ENCODE measurements at places on chromosomes 2 and 18.
A peak's percentile ranks its signal among the peaks of the same experiment; 100 is the strongest.

DNA sequence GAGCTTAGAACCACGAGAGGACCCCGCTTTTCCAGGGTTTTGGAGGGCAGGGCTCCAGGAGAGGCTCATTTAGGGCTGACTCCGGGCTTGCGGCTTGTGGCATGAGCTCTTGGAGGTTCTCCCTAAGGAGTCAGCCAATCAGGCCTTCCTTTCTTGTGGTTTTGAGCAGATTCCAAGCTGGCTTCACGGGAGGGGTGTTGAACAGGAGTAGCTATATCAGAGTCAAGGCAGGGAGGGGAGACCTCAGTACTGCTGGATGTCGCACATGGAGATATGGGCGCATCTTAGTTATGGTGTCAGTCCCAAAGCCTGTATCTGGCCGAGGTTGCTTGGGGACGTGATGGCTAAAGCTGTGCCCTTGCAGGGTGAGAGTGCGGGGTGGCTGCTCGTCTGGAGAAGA, 98.6 kb downstream of the AGAP1 start:
- no peak for DNase-seq

DNA sequence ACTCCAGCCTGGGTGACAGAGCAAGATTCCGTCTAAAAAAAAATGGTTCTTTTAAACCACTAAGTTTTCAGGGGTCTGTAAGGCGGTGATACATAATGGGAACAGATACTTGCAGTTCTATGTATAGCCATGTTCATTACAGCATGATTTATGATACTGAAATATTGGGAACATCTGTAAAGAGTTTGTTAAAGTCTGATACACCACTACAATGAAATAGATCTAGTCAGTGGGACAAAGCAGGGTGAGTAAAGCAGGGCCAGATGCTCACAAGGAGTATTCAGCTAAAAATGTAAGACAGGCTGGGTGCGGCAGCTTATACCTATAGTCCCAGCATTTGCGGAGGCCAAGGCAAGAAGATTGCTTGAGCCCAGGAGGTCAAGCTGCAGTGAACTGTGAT, 6.2 kb upstream of the ING5 start:
- DNase-seq = no peak

DNA sequence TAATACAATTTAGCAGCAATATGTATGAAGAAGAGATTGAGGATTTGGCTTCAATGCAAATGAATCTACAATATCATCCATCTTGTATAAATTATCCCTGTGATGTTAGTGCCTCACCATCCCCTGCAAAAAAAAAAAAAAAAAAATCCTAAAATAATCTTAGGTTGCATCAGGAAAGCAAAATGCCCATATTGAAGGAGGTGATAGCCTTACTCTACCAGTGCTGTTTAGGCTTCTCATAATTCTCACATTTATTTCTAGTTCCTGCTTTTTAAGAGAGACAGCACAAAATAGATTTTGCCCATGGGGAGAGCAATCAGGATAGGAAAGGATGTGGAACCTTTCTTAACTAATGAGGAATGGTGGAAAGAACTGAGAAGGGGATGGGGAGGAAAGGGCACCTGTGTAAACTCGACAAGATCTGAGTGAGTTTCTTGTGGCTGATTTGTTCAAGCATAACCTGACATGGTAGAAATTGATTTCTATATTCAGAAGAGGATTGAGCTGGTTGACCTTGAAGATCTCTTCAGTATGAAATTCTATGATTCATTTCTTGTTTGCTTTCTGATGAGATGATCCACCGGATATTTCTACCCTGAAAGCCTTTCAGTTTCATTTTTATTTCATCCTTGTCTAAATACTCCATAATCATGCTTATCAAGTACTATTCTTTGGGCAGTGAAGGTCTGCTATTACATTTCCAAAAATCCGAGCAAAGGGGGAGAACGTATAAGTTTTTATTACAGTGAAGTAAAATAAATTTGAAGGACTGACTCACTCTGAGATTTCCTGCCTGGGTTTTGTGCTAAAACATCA, 391.2 kb downstream of the PTPRM start:
- no peak for DNase-seq

- peak; percentile 45 for DNase-seq
These were observed 402.8 kb upstream of the SYT4 start for GRCh38 chr18:43680096-43680495.

- DNase-seq = no peak
These were observed 71.9 kb downstream of the ACVR2A start for GRCh38 chr2:147916723-147917122.

- no peak for DNase-seq
These were observed 33.3 kb downstream of the BMP10 start for GRCh38 chr2:68837861-68838341.

- no peak for DNase-seq
These were observed 61.1 kb downstream of the GATA6 start for GRCh38 chr18:22230471-22230945.

DNA sequence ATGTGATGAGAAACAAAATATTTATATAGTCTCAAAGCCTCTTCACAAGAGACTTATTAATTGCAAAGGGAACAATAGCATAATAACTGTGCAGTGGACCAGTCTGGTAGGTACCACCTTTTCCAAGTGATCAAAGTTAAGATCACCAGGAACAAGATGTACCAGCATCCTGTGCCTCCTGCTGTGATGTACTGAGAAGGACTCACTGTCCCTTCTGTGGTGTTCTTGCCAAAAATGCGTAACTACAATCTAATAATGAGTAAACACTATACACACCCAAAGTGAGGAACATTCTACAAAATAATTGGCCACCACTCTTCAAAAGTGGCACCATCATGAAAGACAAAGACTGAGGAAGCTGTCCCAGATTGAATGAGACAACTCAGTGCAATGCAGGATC, 14.5 kb downstream of the GNLY start:
- DNase-seq = no peak

GRCh38 chr2:101396316-101396717, 9.0 kb upstream of the CREG2 start:
- peak; percentile 90 for DNase-seq

GRCh38 chr2:80252294-80252986, 52.1 kb downstream of the LRRTM1 start:
- DNase-seq = no peak

DNA sequence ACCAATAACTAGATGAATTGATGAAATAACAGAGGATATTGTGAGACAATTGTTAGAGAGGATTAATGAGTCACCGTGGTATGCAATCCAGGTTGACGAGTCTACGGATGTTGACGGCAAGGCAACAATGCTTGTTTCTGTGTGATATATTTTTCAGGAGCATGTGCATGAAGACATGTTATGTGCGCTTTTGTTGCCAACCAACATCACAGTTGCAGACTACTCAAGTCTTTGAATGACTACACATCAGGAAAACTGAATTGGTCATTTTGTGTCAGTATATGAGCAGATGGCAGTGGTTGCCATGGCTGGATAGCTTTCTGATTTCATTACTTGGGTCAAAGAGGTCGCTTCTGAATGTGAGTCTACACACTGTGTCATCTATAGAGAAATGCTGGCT, 96.8 kb upstream of the CRACDL start:
- no peak for DNase-seq

GRCh38 chr2:96397756-96398530, 62.4 kb downstream of the NCAPH start:
- no peak for DNase-seq

GRCh38 chr2:9251154-9252001, 44.8 kb downstream of the ASAP2 start:
- peak; percentile 65 for DNase-seq

DNA sequence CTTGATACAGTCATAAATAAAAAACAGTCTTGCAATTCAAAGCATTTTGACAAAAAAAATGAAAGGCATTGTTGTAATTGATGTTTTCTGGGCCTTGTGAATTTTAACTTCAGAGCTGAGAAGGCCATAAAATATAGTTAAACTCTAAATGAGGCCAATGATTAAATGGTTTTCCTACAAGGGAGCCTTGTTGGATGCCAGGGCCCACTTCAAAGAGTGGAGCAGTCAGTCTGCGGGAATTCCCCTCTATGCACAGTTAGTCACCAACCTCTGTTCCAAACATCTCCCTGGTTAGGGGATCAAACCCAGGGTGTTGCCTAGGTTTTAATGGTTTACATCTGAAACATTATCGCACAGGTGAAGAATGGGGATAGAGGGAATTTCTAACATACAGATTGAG, 143.4 kb downstream of the NCKAP5 start:
- DNase-seq = no peak

- no peak for DNase-seq
These were observed at the start of gene AMER3 for GRCh38 chr2:130755256-130756052. Gene AMER3, plus strand, starts transcription at chr2:130755540. Its CDS starts 6,533 bp downstream, at chr2:130762073.

GRCh38 chr2:21449881-21450280, 326.1 kb downstream of the TDRD15 start:
- DNase-seq = no peak

DNA sequence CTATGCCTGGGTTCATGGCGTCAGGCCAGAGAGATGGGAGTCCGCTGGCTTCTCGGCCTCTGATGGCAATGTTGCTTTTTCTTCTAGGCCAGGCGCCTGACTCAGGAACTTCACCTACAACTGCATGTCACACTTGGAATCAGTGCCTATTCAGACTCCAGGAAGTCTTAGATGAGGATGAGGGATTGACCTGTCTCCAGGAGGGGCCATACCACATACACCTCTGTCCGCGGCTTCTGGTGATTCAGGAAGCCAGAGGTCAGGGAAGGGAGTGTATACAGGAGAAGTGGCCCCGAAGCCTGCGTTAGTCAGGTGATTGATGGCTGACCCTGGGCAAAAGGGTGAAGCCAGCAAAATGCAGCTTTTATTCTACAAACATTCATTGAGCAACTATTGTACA, 109.1 kb upstream of the RMDN2 start:
- no peak for DNase-seq

DNA sequence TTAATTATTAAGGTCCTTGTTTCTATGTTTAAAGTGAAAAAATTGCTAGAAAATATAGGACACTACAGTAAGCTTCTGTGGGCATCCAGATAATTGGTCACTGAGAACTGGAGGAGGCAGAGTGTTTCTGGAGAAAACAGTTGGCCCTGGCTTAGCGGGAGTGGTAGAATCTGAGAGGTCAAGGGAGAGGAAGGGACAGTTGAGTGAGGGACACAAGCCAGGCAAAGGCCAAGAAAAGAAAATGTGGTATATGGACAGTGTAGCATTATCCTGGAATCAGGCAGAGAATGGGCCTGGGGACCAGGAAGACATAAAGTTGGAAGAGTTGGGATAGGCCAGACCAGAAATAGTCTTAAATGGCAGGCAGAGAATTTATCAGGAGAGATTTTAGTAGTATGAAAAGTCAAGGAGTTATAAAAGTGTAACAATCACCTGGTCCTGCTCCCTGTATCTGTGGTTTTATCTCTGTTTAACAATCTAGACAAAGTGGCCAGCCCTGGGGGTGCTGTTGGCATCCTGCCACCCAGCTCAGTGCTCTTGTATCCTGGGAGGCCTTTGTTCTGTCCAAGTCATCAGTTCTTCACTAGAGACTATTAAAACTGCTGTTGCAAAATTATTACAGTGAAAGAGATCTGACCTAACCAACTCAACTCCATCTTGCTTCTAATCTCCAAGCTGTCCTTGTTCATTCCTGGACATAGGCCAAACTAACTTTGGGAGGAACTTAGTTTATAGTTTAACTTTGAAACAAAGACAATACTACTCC, 15.4 kb upstream of the MSGN1 start:
- no peak for DNase-seq

GRCh38 chr2:25585189-25585588, 88.2 kb downstream of the DTNB start:
- no peak for DNase-seq

DNA sequence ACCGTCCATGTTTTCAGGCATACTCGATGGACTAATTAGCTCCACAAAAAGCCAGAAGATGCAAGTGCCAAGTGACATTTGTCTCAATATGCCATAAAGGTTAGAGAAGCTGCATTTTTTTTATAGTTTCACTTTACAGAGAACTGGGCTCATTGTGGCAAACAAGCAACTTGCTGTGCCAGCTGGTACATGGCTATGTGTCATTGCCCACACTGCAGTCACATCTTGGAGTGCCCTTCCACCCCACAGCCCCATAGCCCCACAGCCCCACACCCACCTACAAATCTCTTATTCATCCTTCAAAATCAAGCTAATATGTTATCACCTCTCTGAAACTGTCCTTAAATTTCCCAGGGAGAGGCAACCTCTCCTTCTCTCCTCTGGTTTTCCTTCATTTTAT, 451.9 kb downstream of the ARHGAP15 start:
- DNase-seq = no peak

DNA sequence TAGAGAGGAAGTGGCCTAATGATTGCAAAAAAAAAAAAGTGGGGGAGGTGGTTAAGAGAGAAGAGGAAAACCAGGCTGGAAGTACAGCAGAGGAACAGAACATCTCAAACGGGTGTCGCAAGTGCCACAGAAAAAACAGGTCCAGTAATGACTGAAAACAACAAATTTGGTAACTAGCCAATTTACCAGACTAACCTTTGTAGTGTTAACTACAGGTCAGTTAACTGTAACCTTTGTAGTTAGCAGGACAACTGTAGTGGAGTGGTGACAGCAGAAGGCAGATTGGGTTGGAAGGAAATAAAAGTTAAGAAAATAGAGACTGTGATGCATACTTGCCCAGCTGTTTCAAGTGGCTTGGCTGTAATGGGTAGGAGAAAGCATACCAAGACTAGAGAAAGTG, 91.4 kb upstream of the CHST9 start:
- no peak for DNase-seq

DNA sequence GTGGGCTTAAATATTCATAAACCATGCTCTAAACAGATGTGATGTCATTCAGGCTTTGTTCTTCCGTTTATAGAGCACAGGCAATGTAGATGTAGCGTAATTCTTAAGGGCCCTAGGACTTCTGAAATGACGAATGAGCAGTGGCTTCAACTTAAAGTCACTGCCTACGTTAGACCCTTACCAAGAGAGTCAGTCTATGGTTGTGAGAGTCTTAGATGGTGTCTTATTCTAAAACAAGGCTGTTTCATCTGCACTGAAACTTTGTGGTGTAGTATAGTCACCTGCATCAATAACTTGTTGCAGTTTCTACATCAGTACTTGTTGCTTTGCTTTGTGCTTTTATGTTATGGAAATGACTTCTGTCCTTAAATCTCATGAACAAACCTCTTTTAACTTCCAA, 56.0 kb downstream of the PIK3C3 start:
- no peak for DNase-seq

DNA sequence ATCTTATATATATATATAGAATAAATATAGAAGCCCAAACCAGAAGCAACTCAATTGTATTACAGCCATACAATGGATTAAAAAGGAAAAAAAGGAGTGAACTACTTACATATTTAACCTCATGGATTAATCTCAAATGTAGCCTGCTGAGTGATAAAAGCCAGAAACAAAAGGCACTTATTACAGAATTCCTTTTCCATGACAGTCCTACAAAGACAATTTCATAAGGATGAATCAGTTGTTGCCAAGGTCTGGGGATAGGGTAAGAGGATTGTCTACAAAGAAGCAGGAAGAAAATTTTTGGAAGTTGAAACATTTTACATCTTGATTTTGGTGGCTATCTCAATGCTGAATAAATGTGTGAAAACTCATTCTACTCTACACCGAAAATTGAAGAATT, 103.9 kb upstream of the DCC start:
- no peak for DNase-seq

GRCh38 chr2:121049131-121049530, 235.9 kb downstream of the TFCP2L1 start:
- DNase-seq = no peak
